ENCODE measurements at places on chromosomes 12 and 14.
A peak's percentile ranks its signal among the peaks of the same experiment; 100 is the strongest.

DNA sequence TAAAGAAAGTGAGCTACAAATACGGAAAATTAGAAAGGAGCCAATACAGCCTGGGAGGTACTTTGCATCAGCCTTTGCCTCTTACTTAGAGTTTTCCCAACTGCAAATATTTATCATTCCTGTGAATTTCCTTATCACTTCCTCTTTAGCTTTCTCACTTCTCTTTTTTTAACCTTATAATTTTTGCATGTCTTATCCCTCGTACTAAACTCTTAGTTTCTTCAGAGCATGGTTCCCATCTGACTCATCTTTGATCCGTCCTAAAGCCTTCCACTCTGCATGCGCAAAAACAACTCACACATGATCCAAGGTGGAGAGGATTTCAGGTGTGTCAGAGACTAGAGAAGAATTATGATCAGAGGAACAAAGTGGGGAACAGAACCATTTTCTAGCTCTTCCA is 9.6 kb upstream of the SNAPC1 start:
- DNase-seq = no peak

- no peak for DNase-seq
Measured at GRCh38 chr14:39265806-39266524, 32.2 kb downstream of the MIA2 start.

- DNase-seq = no peak
Measured at GRCh38 chr12:63319386-63319785, 168.4 kb upstream of the AVPR1A start.

- DNase-seq = no peak
Measured at GRCh38 chr14:68471029-68471963, 321.6 kb downstream of the ZFP36L1 start.

- DNase-seq = peak; percentile 36
Measured at GRCh38 chr14:95314609-95315008, 5.1 kb downstream of the CLMN start.

DNA sequence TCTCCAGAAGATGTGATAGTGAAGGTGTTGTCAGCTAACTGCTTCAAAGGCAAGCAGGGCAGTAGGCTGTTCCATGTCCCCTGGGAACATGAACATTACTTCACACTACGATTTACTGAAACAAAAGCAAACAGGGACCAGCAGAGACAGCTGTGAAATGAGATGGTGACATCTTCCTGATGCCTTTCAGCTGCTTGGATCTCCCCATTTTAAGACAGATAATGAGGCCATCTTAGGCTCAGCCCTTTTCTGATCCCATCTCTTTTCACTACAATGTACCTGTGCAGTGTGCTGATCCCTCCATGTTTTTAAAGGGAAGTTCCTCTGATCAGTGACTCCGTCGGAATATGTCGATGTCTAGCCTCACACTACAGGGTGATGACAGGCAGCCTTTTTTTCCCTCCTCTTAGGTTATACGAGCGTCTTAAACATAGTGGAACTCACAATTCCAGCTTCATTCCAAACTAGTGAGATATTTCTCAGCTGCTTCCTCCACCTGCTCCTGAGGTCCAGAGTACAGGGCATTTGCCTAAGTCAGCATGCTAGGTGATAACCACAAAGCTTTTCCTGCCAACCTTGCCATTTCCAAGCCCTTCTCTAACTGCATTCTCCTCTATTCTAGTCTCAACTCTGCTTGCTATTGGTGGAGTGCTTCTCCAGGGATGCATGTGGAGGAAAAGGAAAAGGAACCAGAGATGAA is 87.6 kb upstream of the EGLN3 start:
- DNase-seq = no peak

- DNase-seq = no peak
Measured at GRCh38 chr14:60356906-60357550, 108.0 kb downstream of the PPM1A start.

GRCh38 chr12:12491606-12492005 is 71.1 kb downstream of the DUSP16 start:
- DNase-seq = no peak
